NB4 (cell line): ENCODE measurements at places on chromosomes 6 and 20.

- DNase-seq = no peak
These were observed 1.9 kb downstream of the TNFAIP3 start for GRCh38 chr6:137868721-137869548.

DNA sequence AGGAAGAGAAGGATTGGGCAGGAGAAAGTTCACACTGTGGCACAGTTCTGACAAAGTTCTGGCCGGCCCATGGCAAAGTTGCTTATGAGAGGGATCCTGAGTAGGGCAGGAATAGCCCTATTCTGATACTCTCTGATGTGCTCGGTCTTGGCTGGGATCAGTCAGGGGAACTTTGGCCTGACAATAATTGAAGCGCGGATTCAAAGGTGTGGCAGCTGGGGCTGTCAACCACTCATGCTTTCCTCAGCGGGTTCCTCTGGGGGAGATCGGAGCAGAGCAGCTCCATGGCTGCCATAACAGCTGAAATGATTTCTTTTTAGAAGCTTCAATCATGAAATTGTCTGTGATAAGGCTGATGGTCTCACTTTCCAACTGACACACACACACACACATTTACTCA, 714.1 kb downstream of the DHX35 start:
- DNase-seq = no peak

- no peak for DNase-seq
These were observed 275.2 kb downstream of the GMDS start for GRCh38 chr6:1970151-1970561.

GRCh38 chr20:6612606-6612923, 154.9 kb upstream of the BMP2 start:
- no peak for DNase-seq

DNA sequence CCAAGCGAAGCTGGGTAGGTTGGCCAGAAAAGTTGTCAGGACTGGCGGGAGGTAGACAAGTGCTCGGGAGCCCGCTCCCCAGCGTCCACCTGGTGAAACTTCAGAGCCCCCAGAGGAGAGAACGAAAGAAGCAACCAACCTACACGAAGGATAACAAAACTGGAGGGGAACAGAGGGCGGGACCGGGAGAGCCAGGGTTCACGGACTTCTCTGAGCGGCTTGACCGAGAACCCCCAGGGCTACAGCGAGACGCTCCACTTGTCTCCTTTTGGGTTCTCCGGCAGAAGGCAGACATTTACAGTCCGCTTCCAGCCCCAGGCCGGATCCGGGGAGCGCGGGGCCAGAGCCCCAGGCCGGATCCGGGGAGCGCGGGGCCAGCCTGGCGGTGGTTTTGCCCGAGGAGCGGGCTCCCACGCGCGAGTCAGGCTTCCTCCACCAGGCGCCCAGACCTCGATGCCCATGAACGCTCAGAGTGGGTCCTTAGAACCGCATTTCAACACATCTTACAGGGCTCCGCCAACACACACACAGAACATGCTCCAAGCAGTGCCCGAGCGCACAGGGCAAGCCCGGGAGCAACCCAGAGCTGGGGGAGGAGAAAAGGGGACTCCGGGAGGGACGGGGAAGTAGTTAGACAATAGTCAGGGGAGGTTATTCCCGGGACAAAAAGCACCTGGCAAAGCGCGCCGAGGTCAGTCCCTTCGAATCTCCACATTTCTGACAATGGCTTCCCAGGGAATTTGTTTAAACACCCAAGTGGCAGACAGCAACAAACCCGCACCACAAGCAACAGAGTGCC, 1.1 kb downstream of the PTPRK start:
- no peak for DNase-seq

GRCh38 chr6:10759312-10759839, 11.8 kb downstream of the TMEM14B start:
- DNase-seq = peak; percentile 63
